ENCODE measurements at places on chromosomes 7 and 10. TPM values are rescaled to one million over a fixed set of nuclear protein-coding genes. Genes with fewer than 3 reads are reported as not detected.

DNA sequence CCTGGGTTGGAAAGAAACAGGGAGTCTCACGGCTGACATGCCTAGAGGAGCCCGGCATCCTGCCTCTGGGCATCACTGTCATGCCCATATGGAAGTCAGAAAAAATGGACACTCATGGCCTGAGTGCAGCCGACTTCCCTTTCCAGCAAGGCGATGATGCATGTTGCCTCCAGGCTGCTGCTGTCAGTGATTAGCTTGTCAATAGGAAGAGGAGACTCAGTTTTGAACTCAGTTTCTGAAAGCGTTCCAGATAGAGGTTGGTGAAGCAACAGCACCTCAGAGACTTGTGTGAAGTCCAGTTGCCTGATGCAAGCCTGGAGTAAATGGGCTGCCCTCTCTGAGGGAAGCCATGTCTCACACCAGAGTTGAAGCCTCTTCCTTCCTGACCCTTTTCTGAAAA is 148.4 kb downstream of the TPST1 start:
- H3K27ac ChIP-seq, result no peak overlapping the region
- DNase-seq, result no peak
- H3K4me1 ChIP-seq, result no peaks in the 10 kb centered on the region
- H3K36me3 ChIP-seq, result no peaks in the 10 kb centered on the region

- H3K27me3 ChIP-seq, result no peaks in the 10 kb centered on the region
- no peak overlapping the region for H3K4me3 ChIP-seq
- no peak for DNase-seq
Observed at GRCh38 chr10:74310652-74311257, 159.7 kb downstream of the ADK start.

The SGMS1 gene
- 8.9 TPM for total RNA-seq

The TFEC gene
- 0.14 TPM for total RNA-seq

The C10orf105 gene
- 0.35 TPM for total RNA-seq

DNA sequence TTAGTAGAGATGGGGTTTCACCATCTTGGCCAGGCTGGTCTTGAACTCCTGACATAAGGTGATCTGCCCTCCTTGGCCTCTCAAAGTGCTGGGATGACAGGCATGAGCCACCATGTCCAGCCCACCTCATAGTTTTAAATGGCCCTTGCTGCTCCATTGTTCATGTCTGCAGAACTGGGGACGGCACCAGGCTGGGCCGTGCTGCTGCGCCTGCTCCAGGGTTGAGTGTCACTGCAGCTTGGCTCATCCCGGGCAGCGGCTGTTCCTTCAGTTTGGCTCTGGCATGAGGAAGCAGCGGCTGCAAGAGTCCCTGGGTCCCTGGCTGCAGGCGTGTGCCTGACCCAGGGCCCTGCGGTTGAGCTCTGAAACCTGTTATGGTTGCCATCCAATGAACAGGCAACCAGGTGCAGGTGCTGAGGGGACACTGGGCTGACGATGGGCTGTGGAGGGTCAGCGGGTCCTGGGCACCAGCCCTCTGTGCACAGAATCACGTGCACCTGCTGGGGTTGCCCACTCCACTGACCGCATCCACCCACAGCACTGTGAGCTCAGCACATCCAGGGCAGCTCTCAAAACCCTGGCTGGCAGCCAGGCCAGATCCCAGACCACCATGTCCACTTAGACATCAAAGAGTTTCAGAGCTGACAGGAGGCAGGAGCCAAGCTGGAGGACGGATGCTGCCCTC is 70.2 kb upstream of the PPP2R2D start:
- H3K27ac ChIP-seq, result no peak overlapping the region
- H3K4me1 ChIP-seq, result no peaks in the 10 kb centered on the region
- H3K36me3 ChIP-seq, result no peaks in the 10 kb centered on the region
- no peaks in the 10 kb centered on the region for H3K27me3 ChIP-seq

DNA sequence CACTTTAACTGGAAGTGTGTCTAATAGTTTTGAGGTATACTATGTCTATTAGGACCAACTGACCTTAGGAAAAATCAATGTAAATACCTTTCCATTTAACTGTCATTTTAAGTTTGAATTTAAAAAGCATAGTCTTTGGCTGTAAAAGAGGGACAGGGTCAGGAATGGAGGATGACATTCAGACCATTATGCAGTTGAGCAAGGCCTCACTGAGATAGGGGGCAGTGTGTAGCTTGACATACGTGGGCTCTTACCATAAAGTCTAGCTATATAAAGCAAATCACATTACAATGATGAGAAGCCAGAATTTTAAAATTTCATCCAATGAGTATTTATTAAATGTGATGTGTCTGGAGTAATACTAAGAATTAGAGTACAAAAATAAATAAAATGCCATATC is 17.9 kb downstream of the PALS2 start:
- H3K4me1 ChIP-seq, result peaks cover 38% of the 10 kb centered on the region
- no peak overlapping the region for H3K27ac ChIP-seq
- no peaks in the 10 kb centered on the region for H3K36me3 ChIP-seq
- no peaks in the 10 kb centered on the region for H3K27me3 ChIP-seq
- no peak for DNase-seq
- no peak overlapping the region for H3K4me3 ChIP-seq

DNA sequence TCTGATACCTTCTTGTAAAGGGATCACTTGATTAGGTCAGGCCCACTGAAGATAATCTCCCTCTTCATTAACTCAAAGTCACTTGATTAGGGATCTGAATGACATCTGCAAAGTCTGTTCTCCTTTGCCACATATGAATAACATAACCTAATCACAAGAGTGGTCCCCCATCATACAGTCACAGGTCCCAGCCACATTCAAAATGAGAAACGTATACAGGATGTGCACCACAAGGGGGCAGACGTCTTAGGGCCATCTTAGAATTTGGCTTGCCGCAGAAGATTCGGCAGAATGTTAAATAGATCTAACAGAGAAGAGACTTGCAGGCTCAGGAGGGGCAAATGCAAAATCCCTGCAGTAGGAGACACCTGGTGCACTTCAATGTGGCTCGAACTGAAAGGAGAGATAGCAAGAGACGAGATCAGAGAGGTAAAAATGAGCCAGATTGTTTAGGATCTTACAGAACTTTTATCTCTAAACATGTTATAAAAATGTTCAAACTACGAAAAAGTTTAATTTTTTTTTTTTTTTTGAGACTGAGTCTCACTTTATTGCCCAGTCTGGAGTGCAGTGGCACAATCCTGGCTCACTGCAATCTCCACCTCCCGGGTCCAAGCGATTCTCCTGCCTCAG is 10.4 kb upstream of the SMC3 start:
- no peak overlapping the region for H3K27ac ChIP-seq
- H3K4me1 ChIP-seq, result peaks cover 8% of the 10 kb centered on the region
- no peaks in the 10 kb centered on the region for H3K36me3 ChIP-seq
- DNase-seq, result peak; percentile 62
- peaks cover 26% of the 10 kb centered on the region for H3K27me3 ChIP-seq
- no peak overlapping the region for H3K4me3 ChIP-seq

The TNS3 gene
- 0.29 TPM for total RNA-seq

- peaks cover 2% of the 10 kb centered on the region for H3K36me3 ChIP-seq
- peaks cover 52% of the 10 kb centered on the region for H3K4me1 ChIP-seq
- H3K27ac ChIP-seq, result no peak overlapping the region
- DNase-seq, result no peak
- H3K4me3 ChIP-seq, result no peak overlapping the region
Observed at GRCh38 chr10:102429468-102429867, 2.9 kb downstream of the CUEDC2 start.

- DNase-seq, result no peak
- peaks cover 17% of the 10 kb centered on the region for H3K4me1 ChIP-seq
- H3K27me3 ChIP-seq, result peaks cover 34% of the 10 kb centered on the region
- H3K27ac ChIP-seq, result no peak overlapping the region
- no peaks in the 10 kb centered on the region for H3K36me3 ChIP-seq
- H3K4me3 ChIP-seq, result no peak overlapping the region
Observed at GRCh38 chr10:1328981-1329614, 272.9 kb downstream of the WDR37 start.

The CAMK1D gene
- 19.9 TPM for total RNA-seq

DNA sequence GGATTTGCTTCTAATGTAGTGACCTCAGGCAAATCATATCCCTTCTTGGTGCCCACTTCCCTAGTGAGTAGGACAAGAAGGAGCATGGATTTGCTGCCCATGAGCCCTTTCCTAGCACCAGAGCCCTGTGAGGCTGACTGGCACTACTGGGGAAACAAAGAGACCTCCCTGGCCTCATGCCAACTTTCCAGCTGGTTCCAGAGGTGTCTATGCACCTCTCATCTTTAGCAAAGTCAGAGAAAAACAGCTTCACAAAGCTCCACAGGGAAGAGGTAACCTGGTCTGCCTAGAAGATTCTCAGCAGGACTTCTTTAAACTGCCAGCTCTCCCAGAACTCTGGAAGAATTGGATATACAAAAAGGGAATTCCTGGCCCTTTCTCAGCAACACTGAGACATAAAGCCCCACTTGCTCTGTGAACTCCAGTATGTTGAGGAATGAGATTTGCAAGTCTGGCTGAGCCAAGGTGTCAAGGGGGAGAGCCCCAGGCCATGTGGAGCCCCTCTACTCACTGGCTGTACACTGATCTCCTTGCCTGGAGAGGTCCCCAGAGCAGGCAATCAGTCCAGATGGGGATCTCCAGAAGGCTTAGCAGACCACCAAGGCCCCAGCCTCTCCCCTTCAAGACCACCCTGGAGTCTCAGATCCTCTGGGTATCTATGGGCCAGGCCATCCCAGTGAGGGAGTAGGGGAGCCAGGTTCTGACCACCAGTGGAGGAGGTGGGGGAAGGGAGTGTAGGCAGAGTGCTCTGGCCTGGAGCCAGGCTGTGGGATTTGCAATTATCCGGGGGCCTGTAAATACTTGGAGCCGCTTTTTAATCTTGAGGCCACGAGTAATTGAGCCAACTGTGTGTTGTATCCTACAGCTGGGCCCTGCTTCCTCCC is 24.4 kb upstream of the RBM20 start:
- no peaks in the 10 kb centered on the region for H3K27me3 ChIP-seq
- DNase-seq, result no peak
- no peak overlapping the region for H3K27ac ChIP-seq
- peaks cover 43% of the 10 kb centered on the region for H3K4me1 ChIP-seq

DNA sequence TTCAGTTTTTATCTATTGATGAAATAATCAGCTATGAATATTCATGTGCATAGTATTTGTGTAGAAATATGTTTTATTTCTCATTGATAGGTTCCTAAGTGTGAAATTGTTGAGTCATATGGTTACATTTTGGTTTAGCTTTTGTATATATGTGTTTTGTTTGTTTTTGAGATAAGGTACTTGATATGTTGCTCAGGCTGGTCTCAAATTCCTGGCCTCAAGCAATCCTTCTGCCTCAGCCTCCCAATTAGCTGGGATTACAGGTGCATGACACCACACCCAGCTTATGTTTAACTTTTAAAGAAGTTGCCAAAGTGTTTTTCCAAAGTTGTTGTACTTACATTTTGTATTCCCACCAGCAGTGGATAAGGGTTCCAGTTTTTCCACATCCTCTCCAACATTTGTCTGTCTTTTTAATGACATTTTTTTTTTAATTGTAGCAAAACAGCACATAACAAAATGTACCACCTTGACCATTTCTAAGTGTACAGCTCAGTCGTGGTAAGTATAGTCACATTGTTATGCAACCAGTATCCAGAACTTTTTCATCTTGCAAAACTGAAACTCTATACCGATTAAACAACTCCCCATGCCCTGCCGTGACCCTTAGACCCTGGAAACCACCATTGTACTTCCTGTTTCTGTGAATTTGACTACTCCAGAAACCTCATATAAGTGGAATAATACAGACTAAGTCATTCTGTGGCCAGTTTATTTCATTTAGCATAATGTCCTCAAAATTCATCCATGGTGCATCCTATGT is 12.6 kb upstream of the UBE2D1 start:
- H3K27ac ChIP-seq, result no peak overlapping the region
- peaks cover 9% of the 10 kb centered on the region for H3K4me1 ChIP-seq
- DNase-seq, result no peak
- peaks cover 5% of the 10 kb centered on the region for H3K27me3 ChIP-seq

The BNIP3 gene
- 31.3 TPM for total RNA-seq

GRCh38 chr10:28177944-28178637 is 124.8 kb downstream of the MPP7 start:
- peak; percentile 30 for DNase-seq
- H3K4me3 ChIP-seq, result peak overlapping the region; percentile 84
- H3K36me3 ChIP-seq, result no peaks in the 10 kb centered on the region
- H3K27ac ChIP-seq, result peak overlapping the region; percentile 97
- H3K4me1 ChIP-seq, result peaks cover 41% of the 10 kb centered on the region

The CFAP70 gene
- total RNA-seq, result 1.1 TPM

GRCh38 chr10:3784510-3785250 is at the start of gene KLF6:
Gene KLF6 (minus strand): TSS chr10:3785209. CDS start chr10:3785014, 195 bp downstream.
- peaks cover 52% of the 10 kb centered on the region for H3K4me1 ChIP-seq
- peak within 1 kb of the TSS; percentile 100 for H3K27ac ChIP-seq
- DNase-seq, result peak; percentile 51
- H3K36me3 ChIP-seq, result peaks cover 46% of the 10 kb centered on the region
- H3K27me3 ChIP-seq, result no peaks in the 10 kb centered on the region
- H3K4me3 ChIP-seq, result peak within 1 kb of the TSS; percentile 97

DNA sequence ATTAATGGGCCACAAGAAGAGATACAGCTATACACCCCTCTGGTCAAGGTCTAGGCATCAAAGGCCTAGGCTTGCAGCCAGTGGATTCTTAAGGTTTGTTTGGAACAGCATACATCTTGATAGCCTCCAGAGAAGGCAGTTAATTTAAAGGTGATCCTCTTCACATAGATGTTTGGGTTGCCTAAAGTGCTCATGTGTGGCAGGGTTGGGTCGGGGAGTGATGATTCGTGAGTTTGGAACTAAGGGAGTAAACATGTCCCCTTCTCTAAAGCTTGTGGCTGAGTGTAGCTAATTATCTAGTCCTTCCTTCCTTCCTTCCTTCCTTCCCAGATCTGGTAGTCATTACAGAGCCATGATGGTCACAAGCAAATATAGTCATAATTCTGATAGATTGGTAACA is 12.4 kb downstream of the PCLO start:
- H3K4me1 ChIP-seq, result no peaks in the 10 kb centered on the region
- H3K4me3 ChIP-seq, result no peak overlapping the region
- H3K27ac ChIP-seq, result no peak overlapping the region
- H3K27me3 ChIP-seq, result no peaks in the 10 kb centered on the region

The SFXN2 gene
- 7.5 TPM for total RNA-seq

GRCh38 chr7:155858521-155859061 is 46.3 kb upstream of the SHH start:
- no peaks in the 10 kb centered on the region for H3K27me3 ChIP-seq
- DNase-seq, result no peak
- no peaks in the 10 kb centered on the region for H3K4me1 ChIP-seq
- no peak overlapping the region for H3K4me3 ChIP-seq
- H3K36me3 ChIP-seq, result no peaks in the 10 kb centered on the region

The LMOD2 gene
- total RNA-seq, result not detected

- no peaks in the 10 kb centered on the region for H3K4me1 ChIP-seq
- H3K4me3 ChIP-seq, result no peak overlapping the region
- H3K27ac ChIP-seq, result no peak overlapping the region
- no peak for DNase-seq
- peaks cover 37% of the 10 kb centered on the region for H3K36me3 ChIP-seq
- H3K27me3 ChIP-seq, result no peaks in the 10 kb centered on the region
Observed at GRCh38 chr7:158329686-158330085, 257.9 kb downstream of the PTPRN2 start.

GRCh38 chr7:105006367-105007136 is 7.5 kb upstream of the KMT2E start:
- no peak for DNase-seq
- peaks cover 15% of the 10 kb centered on the region for H3K36me3 ChIP-seq
- peaks cover 79% of the 10 kb centered on the region for H3K4me1 ChIP-seq
- no peaks in the 10 kb centered on the region for H3K27me3 ChIP-seq
- peak overlapping the region; percentile 24 for H3K27ac ChIP-seq

GRCh38 chr10:118730756-118731456 is 23.9 kb downstream of the CACUL1 start:
- H3K27me3 ChIP-seq, result no peaks in the 10 kb centered on the region
- peaks cover 52% of the 10 kb centered on the region for H3K4me1 ChIP-seq
- no peak overlapping the region for H3K4me3 ChIP-seq
- H3K27ac ChIP-seq, result no peak overlapping the region

The TDRD1 gene
- 0.07 TPM for total RNA-seq

GRCh38 chr7:26318921-26319320 is 27.3 kb downstream of the SNX10 start:
- DNase-seq, result no peak
- H3K4me1 ChIP-seq, result peaks cover 9% of the 10 kb centered on the region
- H3K36me3 ChIP-seq, result no peaks in the 10 kb centered on the region
- H3K4me3 ChIP-seq, result no peak overlapping the region

Measured in activated T-cell treated with anti-CD3 and anti-CD28 coated beads, Interleukin-2, amount 50 U/mL, for 72 hours (primary cell).